ENCODE measurements at places on chromosomes 12 and 14.
A peak's percentile ranks its signal among the peaks of the same experiment; 100 is the strongest.

DNA sequence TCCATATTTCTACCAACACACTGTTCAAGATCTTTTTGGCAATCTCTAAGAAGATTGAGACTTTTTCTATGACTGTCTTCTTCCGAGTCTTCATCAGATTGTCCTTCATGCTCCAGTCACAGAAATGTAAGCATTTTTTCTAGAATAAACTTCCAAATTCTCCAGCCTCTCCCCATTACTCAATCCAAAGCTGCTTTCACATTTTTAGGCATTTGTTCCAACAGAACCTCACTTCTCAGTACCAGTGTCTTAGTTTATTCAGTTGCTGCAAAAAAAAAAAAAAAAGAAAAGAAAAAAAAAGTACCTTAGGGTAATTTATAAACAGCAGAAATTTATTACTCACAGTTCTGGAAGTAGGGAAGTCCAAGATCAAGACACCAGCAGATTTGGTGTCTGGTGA is 290.8 kb upstream of the NOVA1 start:
- no peak for DNase-seq

DNA sequence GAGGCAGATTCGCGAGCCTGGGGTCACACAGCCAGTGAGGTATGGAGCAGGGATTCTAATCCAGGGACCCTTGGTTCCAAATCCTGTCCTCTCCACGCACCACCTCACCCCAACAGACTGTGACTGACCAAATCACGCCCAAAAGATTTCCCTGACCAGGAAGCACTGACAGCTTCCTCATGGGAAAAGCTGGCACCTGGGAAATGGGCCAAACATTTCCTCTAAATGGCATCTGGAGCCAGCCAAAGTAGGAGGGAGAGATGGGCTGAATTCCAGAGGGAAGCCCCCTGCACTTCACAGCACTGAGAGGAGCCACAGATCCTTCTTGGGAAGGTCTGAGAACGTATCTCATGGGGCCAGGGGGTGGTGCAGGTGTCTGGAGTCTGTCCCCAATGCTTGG is 28.8 kb downstream of the CCDC92 start:
- no peak for DNase-seq

- no peak for DNase-seq
These were observed 92.0 kb upstream of the USP44 start for GRCh38 chr12:95643256-95643655.

GRCh38 chr14:100129161-100129589 is 30.3 kb downstream of the DEGS2 start:
- DNase-seq: no peak

DNA sequence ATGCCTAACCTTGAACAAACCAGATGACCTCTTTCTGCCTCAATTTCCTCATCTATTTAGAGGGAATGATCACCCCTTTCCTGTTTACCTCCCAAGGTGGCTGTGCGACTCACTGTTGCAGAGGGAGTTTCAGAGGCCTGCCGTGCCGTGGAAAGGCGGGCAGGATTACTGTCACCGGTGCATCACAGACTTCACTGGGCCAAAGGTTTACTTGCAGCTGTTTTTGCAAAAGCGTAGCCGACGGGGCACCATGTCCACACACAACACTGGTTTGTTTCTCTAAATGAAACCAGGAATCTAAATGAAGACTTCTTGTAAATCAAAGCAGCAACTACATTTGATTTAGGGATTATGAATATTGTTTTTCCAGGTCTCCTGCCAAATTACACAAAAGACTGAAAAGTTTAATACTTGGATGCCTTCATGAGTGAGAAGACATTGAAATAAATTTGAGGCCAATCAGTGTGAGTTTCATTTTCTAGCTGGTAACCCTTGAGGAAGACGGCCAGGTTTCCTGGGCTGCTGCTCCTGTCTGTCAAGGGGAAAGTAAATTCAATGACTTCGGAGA is 696.1 kb upstream of the TMEM132C start:
- DNase-seq: no peak

DNA sequence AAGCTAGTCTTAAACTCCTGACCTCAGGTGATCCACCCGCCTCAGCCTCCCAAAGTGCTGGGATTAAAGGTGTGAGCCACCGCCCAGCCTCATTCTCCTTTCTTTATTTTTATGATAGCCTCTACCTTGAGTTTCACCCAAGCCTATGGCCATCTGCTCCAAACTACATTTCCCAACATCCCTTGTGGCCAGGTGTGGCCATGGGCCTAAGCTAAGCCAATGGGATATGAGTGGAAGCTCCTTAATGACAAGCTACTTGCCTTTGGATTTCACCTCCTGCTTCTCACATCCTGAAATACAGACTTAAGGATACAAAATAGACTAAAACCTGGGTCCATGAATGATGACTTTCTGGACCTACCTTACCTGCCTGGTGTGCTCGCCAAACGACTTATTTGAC is 46.2 kb downstream of the DPF3 start:
- DNase-seq: no peak

GRCh38 chr14:59627011-59627520 is 50.5 kb upstream of the CCDC175 start:
- DNase-seq: no peak

GRCh38 chr12:114166362-114166761 is 200.2 kb upstream of the RBM19 start:
- DNase-seq: no peak

GRCh38 chr14:98946940-98947339 is 325.1 kb downstream of the BCL11B start:
- DNase-seq: no peak

DNA sequence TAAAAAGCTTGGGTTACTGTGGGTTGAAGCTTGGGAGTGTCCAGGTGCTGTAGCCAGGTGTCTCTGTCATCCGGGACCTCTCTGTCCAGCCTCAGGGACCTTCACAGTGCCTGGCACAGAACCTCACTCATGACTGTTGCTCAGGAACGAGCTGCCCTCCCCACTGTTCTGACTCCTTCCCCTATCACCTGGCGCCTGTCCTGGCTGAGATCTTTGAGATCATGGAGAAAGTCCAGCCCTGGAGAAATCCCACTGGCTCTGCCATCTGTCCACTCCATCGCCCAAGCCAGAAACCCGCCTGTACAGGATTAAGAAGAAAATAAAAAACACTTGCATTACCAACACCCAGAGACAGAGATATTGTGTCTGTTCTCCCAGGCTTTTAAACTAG is 53.5 kb downstream of the DGLUCY start:
- no peak for DNase-seq

- no peak for DNase-seq
These were observed 24.0 kb downstream of the TTC9 start for GRCh38 chr14:70665448-70666360.

- DNase-seq: no peak
These were observed 215.5 kb downstream of the DPF3 start for GRCh38 chr14:72678356-72678755.

GRCh38 chr12:76124456-76124855 is 40.0 kb upstream of the NAP1L1 start:
- no peak for DNase-seq

- DNase-seq: no peak
These were observed 17.2 kb downstream of the ADCY6 start for GRCh38 chr12:48771588-48772112.

- DNase-seq: no peak
These were observed 83.2 kb downstream of the RMST start for GRCh38 chr12:97545804-97546203.

GRCh38 chr14:76480426-76480825 is 104.5 kb downstream of the ESRRB start:
- no peak for DNase-seq

DNA sequence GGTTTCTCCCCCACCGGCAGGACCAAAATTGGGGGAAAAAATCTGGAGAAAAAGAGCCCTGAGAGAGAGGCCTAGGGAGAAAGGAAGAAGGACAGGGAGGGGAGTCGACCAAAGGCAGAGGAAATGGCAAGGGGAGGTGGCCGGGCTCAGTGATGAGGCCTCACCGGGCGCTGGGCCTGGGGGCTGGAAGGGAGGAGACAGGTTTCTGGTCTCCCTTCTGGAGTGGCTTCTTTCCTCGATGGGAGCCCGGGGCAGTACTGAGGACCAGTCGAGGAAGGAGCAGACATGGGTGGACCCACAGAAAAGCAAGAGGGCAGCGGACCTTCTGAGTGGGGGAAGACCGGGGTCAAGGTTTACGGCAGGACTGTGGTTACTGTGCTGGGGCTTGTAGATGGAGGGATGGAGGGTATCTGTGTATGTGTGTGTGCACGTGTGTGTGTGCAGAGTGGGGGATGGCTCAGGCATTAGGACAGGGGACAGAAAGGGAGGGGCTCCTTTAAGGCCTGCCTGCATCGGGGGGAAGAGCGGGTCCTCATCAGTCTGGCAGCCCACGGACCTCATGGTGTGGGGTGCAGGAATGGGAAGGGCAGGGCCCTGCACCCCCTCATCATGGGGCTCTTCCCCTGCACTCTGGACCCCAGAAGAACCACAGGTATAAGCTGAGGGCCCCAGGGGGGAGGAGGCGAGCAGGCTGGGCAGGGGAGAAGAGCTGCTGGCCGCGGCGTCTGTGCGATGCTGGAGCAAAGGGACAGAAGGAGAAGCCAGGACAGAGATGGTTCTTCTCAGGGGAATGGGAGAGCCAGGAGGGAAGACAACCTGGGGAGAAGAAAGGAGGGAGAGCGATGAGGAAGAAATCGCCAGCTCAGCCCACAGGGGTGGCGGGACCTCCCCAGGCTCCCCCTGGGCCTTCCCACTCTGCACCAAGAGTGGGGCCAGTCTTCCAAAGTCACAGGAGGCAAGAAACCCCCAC is 15.1 kb upstream of the RPLP0 start:
- no peak for DNase-seq

DNA sequence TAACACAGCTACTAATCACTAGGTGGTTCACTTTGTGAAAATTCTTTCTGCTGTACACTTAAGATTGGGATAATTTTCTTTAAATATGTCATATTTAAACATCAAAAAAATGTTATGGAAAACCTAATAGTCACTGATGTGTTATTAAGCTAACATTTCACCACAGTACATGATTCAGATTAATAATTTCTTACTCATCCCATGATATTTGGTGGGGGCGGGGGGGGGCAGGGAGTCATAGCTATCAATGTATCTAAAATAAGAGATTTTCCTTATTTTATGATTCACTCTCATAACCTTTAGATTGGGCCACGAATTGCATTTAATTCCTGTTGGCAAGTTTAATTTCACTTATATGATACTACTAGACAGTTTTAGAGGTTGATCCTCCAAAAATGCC is 88.8 kb downstream of the KCNH5 start:
- no peak for DNase-seq

DNA sequence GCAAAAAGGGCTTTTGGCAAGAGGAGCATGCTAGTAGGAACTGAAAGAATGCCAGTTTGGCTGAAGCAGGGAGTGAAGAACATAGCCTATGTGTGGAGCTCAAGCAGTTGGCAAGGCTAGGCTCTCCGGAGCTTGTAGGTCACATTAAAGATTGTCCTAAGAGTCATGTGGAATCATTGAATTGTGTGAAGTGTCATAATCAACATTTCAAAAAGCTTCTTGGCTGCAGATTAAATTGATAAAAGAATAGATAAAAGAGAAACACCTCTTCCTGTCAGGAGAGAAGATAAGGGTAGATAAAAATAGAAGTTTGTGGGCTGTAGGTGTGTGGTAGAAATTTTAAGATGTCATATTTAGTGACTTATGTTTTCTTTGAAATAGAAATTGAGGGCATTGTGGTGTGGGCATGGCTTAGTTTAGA is 36.1 kb downstream of the CPSF6 start:
- DNase-seq: no peak

DNA sequence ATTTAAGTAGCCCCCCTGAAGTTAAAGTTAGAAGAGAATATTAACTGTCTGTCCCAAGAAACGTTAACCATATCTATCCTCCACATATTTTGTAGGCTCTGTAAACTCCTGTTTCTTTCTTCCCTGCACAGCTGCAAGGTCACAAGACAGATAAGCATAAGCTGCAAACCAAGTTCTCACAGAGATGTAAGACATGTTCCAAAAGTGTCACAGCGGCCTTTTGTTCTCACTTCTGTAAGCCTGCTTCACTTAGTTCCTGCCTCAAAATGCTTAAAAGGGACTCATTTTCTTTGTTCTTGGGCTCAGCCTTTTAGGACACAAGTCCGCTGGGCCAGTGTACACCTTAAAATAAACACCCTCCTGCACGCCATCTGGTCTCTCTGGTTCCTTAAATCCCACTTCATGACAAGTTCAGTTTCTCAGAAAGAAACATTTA is 3.2 kb downstream of the RNASE1 start:
- no peak for DNase-seq

DNA sequence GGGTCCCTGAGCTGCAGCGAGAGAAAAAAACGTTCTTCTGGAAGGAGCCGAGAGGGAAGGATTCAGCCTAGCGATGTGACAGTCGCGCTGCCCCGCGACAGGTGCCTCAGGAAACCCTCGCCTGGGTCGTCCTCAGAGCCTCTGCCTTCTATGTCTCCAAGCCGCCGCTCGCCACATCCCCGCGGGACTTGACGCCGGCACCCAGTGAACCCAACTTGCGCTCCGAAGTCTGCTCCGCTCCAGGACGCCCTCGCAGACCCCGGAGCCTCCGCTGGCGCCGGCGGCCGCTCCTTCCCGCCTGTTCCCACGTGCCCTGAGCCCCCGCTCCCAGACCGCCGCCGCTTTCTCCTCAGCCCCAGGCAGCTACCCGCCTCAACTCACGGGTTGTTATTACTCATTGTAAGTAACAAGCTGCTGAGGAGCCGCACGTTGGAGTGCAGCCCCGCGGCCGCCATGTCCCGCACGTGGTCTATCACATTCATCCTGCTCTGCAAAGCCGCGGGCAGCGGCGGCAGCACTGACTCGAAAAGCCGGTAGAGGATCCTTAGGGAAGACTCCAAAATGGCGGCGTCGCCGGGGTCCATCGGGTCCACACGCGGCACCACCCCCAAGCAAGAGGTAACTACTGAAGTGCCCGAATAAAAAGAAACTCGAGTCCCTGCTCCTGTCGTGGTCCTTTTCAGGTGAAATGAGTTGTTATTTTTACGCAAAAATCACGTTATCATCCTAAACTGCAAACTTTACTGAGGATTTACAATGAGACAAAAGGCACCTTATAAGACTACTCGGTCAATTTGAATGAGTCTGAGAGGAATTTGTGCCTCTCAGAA is at the start of gene ANAPC7:
ANAPC7 (minus strand) TSS at position 563 of the 830 bp plus-strand sequence; CDS start at position 482, 81 bp downstream.
- DNase-seq: peak; percentile 65

- no peak for DNase-seq
These were observed 268.2 kb downstream of the SOX5 start for GRCh38 chr12:23681237-23681636.

- DNase-seq: no peak
These were observed 35.1 kb upstream of the SRRM4 start for GRCh38 chr12:118946256-118946655.

DNA sequence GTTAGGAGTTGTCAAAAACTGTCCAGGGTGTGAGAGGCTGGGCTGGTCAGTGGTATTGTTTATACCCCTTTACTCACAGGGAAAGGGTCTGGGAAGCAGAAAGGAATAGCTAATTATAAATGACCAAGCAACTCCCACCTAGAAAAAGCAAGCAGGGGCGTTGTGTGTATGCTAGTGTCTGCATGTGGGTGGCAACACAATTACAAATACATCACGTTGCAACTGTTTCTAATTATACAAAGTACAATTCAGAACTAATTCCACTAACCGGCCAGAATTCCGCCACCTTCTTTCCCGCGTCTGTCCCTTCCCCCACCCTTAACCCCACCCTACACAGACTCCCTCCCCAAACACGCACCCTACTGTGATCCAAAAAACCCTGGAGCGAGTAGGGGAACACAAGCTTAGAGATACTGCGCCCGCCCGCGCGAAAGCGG is 2.2 kb downstream of the DPF3 start:
- no peak for DNase-seq
